ENCODE measurements at places on chromosomes 13 and 19. TPM values are rescaled to one million over a fixed set of nuclear protein-coding genes. Genes with fewer than 3 reads are reported as not detected.
A peak's percentile ranks its signal among the peaks of the same experiment; 100 is the strongest.

DNA sequence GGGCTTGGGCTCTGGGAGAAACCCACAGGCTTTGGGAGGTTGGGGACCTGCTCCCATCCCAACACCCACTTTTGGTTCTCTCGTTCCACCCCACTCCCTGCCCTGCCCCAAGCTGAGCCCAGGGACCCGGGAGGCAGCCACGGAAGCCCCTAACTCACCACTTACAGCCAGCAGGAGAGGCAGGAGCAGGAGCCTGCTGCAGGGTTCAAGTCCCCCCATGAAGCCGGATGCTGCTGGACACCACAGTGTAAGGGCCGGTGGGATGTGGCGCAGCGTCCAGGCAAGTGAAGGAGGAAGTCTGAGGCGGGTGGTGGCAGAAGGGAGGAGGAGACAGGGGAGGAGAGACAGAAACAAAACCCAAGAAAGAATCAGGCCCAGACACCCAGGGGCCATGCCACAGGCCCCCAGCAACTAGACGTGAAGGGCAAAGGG is at the start of gene TYROBP:
Gene TYROBP, minus strand, starts transcription at position 286 of the 432 bp plus-strand sequence. Its CDS starts 67 bp downstream, at position 219.
- no peaks in the 10 kb centered on the region for H3K27me3 ChIP-seq
- H3K36me3 ChIP-seq, result no peaks in the 10 kb centered on the region
- H3K27ac ChIP-seq, result peak within 1 kb of the TSS; percentile 47
- no peak within 1 kb of the TSS for H3K4me3 ChIP-seq
- no peak for DNase-seq

Gene ERICH4
- total RNA-seq, result not detected

- peaks cover 6% of the 10 kb centered on the region for H3K36me3 ChIP-seq
- no peak overlapping the region for H3K27ac ChIP-seq
- H3K4me3 ChIP-seq, result no peak overlapping the region
- no peak for DNase-seq
- no peaks in the 10 kb centered on the region for H3K27me3 ChIP-seq
- no peaks in the 10 kb centered on the region for H3K4me1 ChIP-seq
These were observed 33.8 kb upstream of the EHD2 start for GRCh38 chr19:47679251-47679900.

GRCh38 chr13:48993150-48993549 is 17.4 kb downstream of the FNDC3A start:
- no peaks in the 10 kb centered on the region for H3K36me3 ChIP-seq
- no peak overlapping the region for H3K27ac ChIP-seq
- no peaks in the 10 kb centered on the region for H3K4me1 ChIP-seq
- H3K4me3 ChIP-seq, result no peak overlapping the region

All from cardiac muscle cell (in vitro differentiated cells and primary cell).